T follicular helper cell (primary cell): ENCODE measurements at places on chromosomes 1 and 21.

GRCh38 chr21:37165586-37165985 lies 92.5 kb downstream of the TTC3 start:
- no peak for DNase-seq

DNA sequence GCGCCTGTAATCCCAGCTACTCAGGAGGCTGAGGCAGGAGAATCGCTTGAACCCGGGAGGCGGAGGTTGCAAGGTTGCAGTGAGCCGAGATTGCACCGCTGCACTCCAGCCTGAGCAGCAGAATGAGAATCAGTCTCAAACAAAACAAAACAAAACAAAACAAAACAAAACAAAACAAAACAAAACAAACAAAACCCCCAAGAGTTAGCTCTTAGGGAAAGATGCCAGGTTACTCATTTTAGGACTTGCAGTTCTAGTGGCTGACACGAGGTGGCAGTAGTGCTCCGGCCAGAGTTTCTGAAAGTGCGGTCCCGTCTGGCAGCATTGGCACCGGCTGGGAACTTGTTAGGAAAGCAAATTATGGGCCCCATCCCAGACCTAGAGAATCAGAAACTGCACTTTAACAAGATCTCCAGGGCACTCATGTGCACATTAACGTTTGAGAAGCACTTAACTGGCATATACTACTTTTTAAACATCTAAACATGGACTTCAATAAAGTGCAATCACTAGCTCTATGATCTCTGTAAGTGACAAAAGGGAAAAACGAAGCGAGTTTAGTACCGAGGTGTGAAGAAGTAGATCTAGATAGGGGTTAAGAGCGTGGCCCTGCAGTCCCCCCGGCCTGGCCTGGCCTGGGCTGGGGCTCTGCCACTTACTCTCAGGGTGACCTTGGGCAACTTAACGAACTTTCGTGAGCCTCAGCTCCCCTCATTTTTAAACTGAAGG lies 41.9 kb upstream of the TNFRSF1B start:
- peak; percentile 69 for DNase-seq

- DNase-seq = no peak
These were observed 37.6 kb downstream of the KRTAP10-1 start for GRCh38 chr21:44502171-44502958.

DNA sequence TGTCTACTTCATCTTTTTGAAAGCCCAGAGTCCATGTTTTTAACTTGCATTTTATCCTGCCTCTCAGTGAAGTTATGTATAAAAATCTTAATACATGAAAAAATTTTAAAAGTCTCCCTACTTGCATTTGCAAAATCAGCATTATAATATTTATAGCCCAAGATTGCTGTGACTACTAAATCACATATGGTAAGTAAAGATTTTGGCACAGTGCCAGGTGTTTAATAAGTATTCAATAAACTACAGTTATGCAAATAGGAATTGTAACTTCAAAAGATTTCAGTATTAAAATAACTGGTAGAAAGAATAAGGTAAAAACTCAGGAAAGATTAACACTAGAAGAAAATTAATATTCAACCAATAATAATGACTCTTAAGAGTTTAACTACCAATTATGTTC lies 641.7 kb downstream of the LRRIQ3 start:
- DNase-seq = no peak

DNA sequence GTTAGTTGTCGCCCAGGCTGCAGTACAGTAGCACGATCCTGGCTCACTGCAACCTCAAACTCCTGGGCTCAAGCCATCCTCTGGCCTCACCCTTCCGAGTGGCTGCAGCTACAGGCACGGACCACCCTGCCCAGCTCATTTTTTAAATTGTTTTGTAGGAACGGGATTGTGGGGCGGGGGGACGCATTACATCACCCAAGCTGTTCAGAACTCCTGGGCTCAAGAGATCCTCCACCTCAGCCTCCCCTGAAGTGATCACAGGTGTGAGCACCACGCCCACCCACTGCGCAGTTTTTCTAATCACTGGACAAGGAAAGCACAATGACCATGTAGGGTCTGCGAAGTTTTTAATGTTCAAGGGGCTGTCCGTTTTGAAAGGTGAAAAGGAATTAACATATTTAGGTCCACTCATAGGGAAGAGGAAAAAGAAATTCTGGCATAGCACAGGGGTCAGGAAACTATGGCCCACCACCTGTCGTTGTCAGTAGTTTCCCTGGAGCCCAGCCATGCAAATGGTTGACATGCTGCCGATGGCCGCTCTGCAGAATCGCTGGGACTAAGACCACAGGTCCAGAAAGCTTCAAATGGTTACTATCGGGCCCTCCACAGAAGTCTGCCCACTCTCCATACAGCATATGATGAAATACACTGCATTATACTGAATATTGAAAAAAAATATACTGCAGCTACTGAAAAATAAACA lies 26.0 kb downstream of the SETD4 start:
- no peak for DNase-seq

DNA sequence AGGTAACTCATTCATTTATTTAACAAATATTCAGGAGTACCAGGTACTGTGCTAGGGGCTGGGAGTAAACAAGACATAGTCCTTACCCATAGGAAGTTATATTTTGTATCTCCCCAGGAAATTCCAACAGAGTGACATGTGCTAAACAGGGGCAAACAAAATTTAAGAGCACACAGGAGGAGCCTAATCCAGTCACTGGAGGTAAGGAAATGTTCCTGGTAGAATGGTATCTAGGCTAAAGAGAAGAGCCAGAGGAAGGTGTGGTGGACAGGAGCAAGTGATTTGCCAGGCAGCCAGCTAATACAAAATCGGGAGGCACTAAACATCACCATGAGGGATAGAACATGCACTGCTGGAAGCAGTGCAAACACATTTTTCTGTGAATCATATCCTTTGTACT lies 10.4 kb downstream of the TEX38 start:
- DNase-seq = no peak

- no peak for DNase-seq
These were observed 235.4 kb upstream of the LYPLAL1 start for GRCh38 chr1:218938259-218938658.

- DNase-seq = no peak
These were observed 164.5 kb upstream of the CACNA1E start for GRCh38 chr1:181318858-181319235.

- DNase-seq = no peak
These were observed 11.9 kb downstream of the ETS2 start for GRCh38 chr21:38817371-38818324.

DNA sequence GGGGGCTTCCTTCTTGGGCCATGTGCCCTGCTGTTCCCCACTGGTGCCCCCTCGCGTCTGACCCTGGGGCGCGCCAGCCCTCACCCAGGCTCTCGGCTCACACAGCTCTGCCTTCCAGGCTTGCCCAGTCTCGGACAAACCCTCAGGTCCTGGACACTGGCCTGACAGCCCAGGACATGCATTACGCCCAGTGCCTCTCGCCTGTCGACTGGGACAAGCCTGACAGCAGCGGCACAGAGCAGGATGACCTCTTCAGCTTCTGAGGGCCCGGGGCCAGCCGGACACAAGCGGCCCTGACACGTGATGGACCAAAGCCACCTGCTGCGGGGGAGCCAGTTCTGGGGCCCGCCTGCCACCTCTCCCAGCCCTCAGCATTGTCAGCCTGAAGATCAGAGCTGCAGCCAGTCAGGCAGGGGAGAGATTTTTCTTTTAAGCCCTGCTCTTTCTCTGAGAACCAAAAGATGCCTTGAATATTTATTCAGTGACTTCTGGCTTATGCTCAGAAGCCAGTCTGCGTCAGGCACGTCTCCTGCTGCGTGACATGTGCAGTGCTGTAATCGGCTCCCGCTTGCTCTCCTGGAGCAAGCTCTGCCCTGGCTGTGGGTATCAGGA lies 23.4 kb downstream of the LDLRAP1 start:
- no peak for DNase-seq

- no peak for DNase-seq
These were observed 5.7 kb upstream of the TTLL10 start for GRCh38 chr1:1167841-1168450.

- no peak for DNase-seq
These were observed 235.1 kb downstream of the GRIK1 start for GRCh38 chr21:29704719-29705118.

DNA sequence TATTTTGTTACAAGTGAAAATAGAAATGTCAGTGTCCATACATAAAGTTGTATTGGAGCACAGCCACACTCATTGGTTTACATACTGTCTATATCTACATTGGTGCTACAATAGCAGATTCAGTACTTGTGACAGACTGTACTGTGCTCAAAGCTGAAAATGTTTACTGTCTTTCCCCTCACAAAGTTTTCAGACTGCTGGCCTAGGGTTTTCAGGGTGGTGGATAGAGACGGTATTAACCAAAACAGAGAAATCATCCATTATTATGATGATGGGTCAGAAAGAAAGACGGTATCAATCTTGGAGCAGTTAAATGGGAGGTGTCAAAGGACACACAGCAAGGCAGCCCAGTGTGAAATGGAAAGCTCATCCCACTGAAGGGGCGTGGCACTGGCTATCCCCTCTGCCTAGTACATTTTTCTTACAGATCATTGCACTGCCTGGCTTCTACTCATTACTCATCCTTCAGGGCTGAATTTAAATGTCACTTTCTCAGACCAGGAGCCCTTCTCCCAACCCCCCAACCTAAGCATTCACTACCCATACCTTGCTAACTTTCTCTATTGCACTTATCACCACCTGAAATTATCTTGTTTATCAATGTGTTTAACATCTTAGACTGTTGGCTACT lies 10.2 kb downstream of the JAK1 start:
- DNase-seq = no peak

DNA sequence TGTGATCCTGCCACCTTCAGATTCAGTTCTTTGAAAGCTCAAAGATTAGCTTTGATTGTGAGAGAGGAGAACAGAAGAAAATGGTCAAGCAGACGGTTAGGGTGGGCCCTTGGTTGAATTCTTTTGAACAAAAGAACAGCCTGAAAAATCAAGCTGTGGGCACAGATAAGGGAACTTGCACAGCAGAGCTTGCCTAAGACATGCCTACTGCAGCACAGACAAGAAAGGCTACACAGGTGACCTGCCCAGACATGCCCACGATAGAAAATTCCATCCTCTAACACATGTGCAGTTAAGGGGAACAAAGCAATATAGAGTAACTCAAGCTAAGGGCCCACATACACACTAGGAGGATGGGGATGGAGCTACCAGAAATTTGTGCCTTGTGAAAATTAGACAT lies 512.5 kb upstream of the LRRC7 start:
- DNase-seq = no peak

DNA sequence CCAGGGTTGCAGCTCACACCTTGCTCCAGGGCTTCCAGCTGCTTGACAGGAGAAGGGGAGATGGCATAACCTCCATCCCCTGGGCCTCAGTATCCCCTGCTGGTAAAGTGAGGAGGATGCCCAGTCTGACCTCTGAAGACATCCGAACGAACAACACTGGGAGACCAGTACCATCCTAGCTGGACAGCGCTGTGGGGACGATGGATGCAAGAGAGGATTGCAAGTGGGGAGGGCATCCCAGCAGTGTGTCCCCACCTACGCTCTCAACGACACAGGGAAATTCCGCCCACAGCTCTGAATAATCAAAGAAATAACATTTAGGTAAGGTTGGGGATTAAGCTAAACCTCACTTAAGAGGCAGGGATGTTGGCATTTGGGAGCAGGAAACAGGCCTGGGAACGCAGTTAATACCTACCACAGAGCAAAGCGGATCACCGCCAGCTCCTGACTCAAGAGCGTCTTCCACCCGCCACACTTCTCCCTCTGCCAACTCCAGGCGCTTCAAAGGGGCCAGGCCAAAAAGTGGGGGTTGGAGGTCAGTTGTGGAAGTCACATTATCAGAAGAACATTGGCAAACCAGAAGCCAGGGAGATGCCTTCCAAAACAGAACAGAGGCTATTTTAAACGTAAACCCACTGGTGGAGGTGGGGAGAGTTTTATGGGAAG lies 47.6 kb downstream of the SSBP3 start:
- no peak for DNase-seq

DNA sequence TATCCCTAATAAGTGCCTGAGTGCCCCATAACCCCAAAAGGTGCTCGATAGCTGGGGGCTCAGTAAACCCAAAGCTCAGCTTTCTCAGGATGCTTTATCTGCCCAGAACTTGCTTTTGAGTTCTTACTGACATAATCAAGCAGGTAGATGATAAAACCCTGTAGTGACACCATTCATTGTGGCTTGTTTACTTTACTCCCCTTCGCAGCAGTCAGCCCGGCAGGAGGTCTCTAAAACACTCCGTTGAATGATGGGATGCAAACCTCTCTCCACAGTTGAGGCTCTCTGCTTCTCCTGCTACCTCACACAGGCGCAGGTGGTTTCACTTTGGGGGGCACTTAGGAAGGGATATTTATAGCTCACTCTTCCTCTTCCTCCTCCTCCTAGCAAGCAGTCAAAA lies 349.4 kb downstream of the HLX start:
- no peak for DNase-seq

GRCh38 chr1:65378247-65378946 lies 42.1 kb upstream of the LEPR start:
- no peak for DNase-seq

DNA sequence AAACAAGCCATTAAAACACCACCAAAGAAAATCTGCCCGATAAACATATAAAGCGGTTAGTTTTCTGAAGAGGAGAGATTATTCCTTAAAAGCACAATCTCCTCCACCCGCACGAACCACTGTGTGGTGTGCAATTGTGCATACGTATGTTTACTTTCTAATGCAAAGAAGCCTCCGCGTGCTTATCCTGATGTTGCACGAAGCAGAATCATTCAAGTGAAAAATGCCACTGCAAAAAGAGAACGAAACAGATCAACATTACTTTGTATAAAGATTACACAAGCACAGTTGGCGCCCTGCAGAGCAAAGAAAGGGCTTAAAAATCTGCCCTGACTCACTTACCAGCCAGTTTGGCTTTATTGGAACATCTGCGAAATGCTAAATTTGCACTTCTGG lies 166.8 kb downstream of the ZNF281 start:
- no peak for DNase-seq

GRCh38 chr1:79539001-79539400 lies 532.5 kb upstream of the ADGRL4 start:
- no peak for DNase-seq

DNA sequence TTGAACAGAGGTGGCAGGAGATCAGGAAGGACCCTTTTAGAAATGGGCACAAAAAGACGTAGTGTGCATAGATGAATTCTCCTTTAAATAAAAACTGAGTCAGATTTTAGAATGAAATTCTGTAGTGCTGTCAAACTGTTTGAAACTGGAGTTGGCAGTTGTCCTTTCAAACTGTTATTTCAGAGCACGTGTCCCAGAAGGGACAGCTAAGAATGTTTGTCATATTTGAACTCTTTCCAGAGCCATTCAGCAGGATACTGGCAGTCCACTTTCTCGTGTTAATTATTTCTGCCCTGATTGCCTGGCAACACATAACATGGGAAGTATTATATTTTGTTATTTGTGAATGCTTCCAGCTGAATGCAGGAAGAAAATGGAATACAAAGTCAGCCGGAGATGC lies 212.3 kb upstream of the DPYD start:
- DNase-seq = no peak

GRCh38 chr1:31532173-31532572 lies 44.1 kb upstream of the TINAGL1 start:
- no peak for DNase-seq

- DNase-seq = no peak
These were observed 42.0 kb upstream of the DMBX1 start for GRCh38 chr1:46447499-46448108.
